ENCODE measurements at places on chromosomes 16 and 17. TPM values are rescaled to one million over a fixed set of nuclear protein-coding genes. Genes with fewer than 3 reads are reported as not detected.

Gene AFMID
- total RNA-seq = 41.1 TPM

Gene HS3ST3B1
- total RNA-seq = 5.4 TPM

Gene CFAP119
- total RNA-seq = 0.62 TPM

Gene CLEC18A
- 0.24 TPM for total RNA-seq

Gene RBFOX1
- not detected for total RNA-seq

Gene CA7
- total RNA-seq = not detected

Gene CCDC200
- total RNA-seq = not detected

Gene GNG13
- not detected for total RNA-seq

Gene POLR3K
- total RNA-seq = 2.7 TPM

Gene KRT33A
- not detected for total RNA-seq

Gene PRKCA
- total RNA-seq = 27.4 TPM

Gene BTBD17
- not detected for total RNA-seq

Gene TNRC6C
- 5.2 TPM for total RNA-seq

Gene CES4A
- 2.2 TPM for total RNA-seq

Gene NLRC5
- 5.6 TPM for total RNA-seq

Gene RND2
- total RNA-seq = 0.19 TPM

Gene KRTAP16-1
- total RNA-seq = not detected
